ENCODE measurements at places on chromosomes 4 and X.

DNA sequence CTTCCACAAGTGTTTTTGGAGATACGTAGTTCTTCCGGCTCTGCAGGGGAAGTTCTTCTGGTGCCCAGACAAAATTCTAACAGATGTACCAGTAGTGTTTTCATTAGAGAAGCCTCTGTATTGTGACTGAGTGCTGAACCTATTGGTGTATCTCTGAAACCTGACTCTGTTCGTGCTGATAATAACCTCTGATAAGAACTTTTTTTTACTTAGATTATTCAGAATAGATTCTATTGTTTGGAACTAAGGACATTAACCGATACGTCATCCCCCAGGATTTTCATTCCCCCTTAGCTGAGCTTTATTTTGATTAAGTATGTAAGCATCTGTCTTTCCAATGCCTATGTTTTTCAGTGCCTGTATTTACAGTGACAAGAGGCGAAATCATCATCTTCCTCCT lies 362.9 kb downstream of the PDGFC start:
- DNase-seq: no peak

GRCh38 chr4:12911750-12912358 lies 572.3 kb downstream of the RAB28 start:
- no peak for DNase-seq

GRCh38 chr4:54659749-54660535 lies 2.2 kb downstream of the KIT start:
- DNase-seq: no peak

- no peak for DNase-seq
Measured at GRCh38 chr4:43332052-43332425, 439.5 kb downstream of the GRXCR1 start.

DNA sequence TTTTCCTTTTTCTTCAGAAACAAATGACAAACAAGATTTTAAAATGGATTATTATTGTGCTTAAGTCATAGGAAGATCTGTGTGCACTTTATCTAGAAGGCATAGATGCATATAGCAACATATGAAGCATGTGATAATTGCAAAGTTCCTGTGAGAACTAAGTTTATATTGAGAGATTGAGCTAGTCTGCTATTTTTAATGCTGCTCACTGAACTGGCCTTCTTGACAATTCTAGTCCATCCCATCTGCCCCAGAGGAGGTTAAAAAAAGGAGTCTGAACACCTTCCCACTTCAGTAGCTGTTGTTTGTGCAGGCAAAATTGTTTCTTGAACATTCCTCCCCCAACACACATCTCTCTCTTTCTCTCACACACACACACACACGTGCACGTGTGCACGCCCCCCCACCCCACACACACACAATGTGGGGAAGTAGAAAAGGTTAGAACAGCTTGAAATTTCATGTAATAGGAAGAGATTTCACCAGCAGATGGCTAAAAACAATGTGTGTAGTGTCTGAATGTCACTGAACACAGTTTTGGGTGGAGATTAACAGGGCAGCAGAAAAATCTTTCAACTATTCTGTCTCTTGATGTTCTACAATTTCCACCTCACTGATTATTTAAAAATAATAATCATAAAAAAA lies 108.0 kb downstream of the GPM6A start:
- DNase-seq: no peak
